ENCODE measurements at places on chromosomes 6 and 20.

DNA sequence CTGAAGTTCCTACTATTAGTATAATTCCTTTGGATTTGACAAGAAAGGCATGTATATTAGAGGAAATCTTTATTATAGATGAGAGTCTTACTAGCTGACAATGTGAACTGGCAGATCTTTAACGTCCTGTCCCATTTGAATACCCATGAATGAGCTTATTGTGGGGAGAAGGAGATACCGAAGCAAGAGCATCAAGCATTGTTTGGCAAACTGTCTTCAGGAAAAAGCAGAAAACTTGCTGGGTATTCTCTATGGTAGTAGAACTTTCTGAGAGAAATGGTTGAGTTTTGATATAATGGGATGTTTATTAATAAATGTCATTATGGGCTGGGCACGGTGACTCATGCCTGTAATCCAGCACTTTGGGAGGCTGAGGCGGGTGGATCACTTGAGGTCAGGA, 18.3 kb downstream of the RSPO3 start:
- DNase-seq, result no peak

- no peak for DNase-seq
These were observed 552.2 kb downstream of the TFAP2A start for GRCh38 chr6:9862603-9863167.

DNA sequence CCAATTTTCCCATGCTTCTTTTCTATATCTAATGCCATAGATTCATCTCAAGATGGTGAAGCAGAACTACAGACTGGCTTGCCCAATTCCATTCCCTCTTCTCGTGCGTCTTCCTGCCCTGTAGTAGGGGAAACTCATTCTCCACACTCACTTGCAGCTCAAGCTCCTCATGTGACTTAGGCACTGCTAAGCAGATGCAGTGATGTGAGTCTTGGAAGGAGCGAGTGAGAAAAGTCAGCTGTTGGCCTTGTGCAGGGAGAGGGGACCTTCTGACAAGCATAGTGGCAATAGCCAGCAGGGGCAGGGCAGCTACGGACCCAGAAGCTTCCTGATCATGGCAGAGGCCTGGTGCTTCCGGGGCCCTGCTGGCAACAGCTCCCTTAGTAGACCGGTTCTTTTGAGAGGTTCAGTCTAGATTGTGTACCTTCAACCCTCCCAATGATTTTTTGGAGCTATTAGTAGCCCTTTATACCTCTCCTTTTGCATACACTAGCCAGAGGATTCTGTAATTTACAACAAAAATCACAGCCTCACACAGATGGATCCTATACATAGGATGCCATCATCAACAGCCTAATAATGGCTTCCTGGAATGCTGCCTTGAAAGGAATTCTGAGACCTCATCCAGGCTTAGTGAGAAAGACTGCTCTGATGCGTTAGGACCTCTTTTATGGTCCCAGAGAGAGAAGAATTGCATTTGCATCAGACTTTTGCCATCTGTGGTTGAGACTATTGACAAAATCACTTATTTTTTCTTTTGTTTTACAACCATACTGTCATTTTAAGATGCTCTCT, 121.5 kb upstream of the RIPOR2 start:
- no peak for DNase-seq

DNA sequence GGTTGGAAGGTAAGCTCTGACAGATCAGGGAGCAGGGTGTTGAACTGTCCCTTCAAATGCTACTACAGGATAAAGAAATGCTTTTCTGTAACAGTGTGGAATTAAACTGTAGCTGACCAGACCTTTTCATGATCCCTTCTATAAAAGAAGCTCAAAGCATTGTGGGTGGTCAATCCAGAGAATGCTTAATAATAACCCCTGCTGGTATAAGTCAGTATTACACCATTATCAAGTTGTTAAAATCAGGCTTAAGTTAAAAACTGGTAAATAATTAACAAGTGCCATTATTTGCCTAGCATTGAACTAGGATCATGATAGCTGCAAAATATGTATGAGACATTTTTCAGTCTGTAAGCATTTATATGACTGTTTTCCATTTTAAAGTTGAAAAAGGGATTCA, 468.9 kb downstream of the PKHD1 start:
- no peak for DNase-seq

- DNase-seq, result no peak
These were observed 538.5 kb downstream of the BMP2 start for GRCh38 chr20:7305976-7306375.

- DNase-seq, result no peak
These were observed 188.1 kb upstream of the CEP162 start for GRCh38 chr6:84415517-84415916.

DNA sequence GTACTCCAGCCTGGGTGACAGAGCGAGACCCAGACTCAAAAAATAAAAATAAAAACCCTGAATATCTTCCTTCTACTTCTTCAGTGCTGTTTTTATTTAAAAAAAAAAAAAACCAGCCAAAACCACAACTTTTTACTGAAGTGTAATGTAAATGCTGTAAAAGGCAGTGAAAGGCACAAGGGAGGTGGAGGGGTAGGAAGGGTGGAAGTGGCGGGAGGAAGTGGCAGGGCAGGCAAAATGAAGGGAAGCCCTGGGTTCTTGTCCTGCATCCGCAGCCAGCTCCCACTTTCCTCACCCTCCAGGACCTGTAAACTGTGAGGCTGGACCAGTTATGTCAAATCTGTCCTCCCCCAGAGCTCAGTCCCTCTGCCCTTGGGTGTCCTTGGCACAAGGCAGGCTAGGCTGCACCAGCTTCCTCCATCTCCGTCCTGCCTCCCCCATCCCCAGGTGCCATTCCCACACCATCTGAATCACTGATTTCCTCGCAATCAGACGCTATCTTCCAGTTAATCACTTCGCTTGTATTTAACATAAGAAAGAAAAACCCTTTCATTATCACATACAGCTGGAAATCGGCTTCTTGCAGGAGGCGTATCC, 13.7 kb upstream of the PANK2 start:
- DNase-seq, result no peak

- DNase-seq, result no peak
These were observed 69.2 kb downstream of the TPD52L1 start for GRCh38 chr6:125222531-125223455.

DNA sequence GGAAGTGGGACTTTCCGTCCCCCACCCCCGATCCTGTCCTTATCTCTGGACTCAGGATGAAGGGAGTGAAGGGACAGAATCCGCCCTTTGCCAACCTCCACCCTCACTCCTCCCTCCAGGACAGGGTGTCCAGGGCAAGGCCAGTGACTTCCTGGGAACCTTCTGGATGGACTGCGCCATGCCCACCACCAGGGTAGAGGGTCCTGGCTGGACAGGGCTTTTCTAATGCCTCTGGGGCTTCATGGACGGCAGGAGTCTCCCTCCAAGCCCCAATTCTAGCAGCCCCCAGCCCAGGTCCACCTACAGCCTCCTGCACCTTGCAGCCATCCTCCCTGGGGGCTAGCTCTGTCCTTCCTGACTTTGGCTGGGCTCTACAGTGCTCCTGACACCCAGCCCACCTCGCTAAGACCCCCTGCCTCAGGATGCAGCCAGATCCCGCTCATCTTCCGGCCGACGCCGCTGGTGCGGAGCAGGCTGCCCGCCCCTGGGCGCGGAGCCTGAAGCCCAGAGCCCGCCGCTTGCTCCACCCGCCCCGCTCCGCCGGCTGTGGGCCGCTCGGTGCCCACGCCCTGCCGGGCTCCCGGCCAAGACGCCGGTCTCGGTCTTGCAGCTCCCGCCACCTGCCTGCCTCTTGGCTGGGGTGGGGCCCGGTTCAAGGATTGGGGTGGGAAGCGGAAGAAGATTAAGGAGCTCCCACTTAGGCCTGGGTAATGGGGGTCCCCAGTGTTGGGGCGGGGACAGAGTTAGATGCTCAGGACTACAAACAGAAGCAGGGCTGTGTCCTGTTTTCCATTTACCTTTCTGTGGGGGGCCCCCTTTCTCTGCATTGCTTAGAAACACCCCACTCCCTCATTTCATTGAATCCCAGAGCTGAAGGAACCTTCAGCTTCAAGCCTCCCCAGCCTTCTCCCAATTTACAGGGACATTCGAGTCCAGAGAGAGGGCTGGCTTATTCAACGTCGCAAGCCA, 72.8 kb downstream of the MDGA1 start:
- no peak for DNase-seq

DNA sequence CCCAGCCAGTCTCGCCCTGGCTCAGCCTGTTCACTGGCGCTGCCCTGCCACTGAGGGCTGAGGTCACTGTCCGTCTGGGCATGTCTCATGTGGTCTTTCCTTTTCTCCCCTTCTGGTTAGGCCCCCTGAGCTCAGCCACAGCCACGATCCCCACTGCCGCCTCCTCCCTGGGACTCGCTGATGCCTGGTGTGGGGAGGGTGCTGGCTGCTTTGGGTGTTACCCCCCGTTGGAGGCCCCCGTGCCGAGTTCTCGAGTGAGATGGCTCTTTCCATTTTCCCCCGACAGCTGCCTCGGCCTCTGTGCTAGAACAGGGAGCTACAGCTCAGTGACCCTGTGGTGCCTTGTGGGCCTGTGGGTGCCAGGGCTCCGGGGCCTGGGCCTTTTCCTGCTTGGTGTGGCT, 14.9 kb upstream of the TCFL5 start:
- no peak for DNase-seq

DNA sequence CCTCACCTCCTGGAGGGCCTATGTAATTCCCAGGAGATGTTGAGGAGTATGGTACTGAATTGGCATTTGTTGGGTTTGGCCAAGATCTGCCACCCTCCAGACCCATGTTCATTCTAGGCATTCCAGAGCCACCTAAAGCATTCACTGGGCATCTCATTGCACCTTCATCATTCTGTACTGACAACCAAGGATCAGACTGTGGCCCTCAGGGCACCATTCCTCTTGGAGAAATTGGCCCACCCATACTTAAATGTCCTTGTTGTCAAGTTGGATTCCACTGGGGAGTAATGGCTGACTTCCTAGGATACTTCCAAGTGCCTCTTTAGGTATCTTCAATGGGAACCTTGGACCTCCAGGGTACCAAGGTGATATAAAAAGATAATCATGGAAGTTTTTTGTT, 16.8 kb upstream of the IBTK start:
- DNase-seq, result no peak

DNA sequence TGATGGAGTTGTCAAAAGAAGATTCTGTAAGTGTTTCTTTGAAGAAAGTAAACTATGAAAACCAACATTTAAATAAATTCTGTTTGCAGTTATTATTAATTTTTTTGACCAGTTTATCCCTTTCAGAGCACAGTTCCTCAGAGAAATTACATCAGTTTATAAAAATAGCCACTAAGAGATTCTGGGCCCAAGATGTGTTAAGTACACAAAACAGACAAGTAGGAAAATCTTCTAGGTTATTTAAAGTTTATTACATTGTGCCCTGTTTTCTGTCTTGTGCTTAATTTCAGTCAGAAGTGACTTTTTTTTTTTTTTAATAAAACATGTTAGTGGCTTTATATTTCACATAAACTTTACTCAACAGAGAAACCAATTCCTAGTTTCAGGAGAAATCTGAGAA, 72.3 kb downstream of the ECT2L start:
- DNase-seq, result no peak

DNA sequence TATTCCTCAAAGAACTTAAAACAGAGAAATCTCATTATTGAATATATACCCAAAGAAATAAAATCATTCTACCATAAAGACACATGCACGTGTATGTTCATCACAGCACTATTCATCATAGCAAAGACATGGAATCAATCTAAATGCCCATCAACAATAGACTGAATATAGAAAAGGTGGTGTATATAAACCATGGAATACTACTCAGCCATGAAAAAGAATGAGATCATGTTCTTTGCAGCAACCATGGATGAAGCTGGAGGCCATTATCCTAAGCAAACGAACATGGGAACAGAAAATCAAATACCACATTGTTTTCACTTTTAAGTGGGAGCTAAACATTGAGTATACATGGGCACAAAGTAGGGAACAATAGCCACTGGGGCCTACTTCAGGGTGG, 12.3 kb upstream of the GPR63 start:
- no peak for DNase-seq

GRCh38 chr20:33668466-33669155, 1.9 kb downstream of the ACTL10 start:
- no peak for DNase-seq

- no peak for DNase-seq
These were observed 98.3 kb downstream of the SLC22A23 start for GRCh38 chr6:3358413-3359100.

DNA sequence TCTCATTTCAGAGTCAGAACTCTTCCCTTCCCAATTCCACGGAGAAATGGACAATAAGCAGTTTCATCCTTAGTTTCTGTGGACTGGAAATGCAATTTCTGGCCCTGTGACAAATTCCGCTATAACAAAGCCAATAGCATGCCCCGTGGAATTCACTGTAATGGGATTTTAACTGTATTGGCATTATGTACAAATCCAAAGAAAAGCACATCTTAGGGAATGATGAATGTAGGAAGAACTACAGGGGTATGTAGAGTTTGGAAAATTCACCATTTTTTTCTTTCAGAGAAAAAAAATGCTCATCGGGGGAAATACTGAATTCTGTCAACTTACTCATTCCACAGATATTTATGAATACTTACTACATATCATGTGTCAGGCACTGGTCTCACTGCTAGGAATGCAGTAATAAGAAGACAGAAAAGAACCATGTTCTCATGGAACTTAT, 43.5 kb downstream of the KIF6 start:
- no peak for DNase-seq

GRCh38 chr6:120965814-120966213, 368.5 kb downstream of the TBC1D32 start:
- DNase-seq, result no peak

DNA sequence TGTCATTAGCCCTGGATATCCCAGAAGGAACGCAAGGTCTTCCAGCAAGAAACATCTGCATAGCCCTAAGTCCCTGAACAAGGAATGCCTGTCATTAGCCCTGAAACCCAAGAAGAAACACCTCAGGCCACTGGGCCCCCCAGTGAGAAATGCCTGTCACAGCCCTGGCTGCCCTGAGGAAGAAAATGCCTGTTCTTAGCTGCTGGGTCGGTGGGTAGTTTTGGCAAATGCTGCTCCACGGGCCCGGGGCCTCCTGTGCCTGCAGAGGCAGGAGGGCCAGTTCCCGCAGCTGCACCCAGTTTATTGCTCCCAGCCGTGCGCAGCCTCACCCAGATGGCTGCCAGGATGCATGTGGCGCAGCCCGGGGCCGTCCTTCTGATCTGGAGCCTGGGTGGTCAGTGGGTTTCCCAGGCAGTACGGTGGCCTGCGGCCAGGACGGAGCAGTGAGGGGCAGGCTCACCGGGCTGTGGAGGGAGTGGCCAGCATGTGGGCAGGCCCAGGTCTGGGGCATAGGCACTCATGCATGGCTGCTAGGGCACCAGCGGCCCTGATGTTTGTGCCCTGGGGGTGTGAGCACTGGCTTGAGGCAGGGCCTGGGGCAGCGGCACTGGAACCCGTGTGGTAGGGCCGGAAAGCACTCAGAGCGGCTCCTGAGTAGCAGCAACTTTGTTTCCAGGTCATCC, 219.0 kb downstream of the ERMARD start:
- DNase-seq, result no peak

GRCh38 chr6:169723200-169723909, 945 bp downstream of the PHF10 start:
- DNase-seq, result peak; percentile 48

DNA sequence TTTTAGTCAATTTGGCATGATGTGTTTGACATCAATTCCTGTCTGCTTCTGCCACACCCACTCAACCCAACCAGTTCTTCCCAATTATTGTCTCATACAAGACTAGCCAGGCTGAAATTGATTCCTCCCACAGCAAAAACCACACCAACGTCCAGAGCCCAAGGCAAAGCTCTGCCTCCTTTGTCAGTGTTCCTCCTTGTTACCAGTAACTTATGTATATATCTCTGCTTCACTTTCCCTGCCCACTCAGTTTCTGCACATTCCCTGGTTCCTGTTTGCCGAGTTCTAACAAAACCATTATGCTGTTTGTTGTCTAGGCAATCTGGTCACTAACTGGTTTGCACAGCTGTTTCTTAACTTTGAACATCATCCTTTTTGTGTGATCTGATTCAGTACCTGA, 547.9 kb upstream of the PTCHD4 start:
- DNase-seq, result no peak

- DNase-seq, result no peak
These were observed 63.7 kb downstream of the PTPRK start for GRCh38 chr6:128456510-128457230.

Data from HS-27A (cell line).